ENCODE measurements at places on chromosomes 6 and 20.
A peak's percentile ranks its signal among the peaks of the same experiment; 100 is the strongest.

GRCh38 chr6:8578006-8578405 lies 142.7 kb upstream of the SLC35B3 start:
- DNase-seq = no peak

DNA sequence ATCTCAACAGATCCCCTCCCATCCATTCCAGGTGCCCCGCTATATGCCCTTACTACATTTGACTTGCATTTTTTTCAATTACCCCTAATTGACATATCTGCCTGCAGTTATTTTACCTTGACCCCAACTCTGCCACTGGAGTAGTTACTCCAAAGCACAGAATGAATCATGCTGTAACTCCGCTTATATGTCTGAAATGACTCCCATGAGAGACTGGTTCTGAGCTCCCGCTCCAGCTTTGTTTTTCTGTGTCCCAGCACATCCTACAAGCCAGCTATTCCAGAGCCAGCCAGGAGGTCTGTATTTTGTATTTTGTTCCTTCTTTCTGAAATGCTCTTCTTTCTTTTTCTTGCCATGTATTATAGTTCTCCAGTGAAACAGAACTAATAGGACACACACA lies 10.9 kb upstream of the NOX3 start:
- no peak for DNase-seq

GRCh38 chr6:111482188-111482958 lies 645 bp downstream of the REV3L start:
- peak; percentile 54 for DNase-seq

DNA sequence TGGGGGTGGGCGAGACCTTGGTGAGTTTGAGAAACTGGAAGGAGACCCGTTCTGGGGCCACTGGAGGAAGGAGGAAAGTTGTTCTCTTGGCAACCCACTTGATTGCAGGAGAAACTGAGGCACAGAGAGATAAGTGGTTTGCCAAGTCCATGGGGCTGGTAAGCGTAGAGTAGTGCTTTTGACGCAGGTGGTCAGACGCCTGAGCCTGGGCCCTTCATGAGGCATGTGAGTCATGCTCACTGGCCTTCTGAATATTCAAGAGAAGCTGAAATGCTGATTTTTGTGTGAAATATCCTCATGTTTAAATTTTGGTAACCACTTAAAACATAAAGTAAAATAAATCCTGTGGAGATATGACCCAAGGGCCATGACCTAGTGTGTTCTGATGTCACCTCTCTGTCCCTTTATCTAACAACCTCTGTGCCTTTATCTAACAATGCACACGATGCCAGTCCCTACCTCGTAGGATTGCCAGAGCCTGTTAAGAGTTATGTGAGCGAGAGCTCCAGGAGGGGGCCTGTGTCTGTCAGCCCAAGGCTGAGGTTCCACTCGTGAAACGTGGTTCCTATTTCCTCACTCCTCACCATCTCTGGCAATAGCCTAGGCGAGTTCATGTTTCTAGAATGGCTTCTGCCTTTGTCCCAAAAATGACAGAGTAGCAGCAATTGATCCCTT lies 32.8 kb upstream of the PMEPA1 start:
- no peak for DNase-seq

DNA sequence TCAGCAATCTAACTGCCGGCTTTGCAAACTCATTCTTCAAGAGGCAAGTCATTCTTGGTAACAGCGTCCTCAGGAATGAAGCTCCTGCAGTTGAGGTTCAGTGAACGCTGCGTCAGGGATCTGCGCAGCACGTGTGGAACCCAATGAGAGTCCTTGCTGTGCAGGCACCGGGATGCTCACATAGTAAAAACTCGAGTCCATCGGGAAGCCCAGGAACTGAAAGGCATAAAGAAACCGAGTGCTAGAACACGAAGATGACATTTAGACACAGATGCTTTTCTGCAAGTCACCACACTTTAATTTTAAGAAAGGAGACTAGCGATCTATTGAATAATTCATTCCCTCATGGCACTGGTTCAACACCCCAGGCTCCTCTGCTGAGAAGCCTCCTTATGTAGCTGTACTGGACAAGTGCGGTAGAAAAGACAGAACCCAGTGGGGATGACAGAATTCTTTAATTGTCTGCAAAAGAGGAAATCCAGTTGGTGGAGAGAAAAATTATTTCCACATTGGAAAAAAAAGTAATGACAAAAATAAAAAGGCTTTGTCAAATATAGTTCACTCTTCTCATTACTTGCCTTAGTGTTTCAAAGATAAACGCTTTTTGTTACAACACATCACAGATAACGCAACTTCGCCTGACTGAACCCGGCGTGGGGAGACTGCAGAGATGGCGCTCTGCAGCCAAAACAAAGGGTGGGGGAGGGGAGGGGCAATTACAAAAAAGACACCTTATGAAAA lies 1.9 kb upstream of the AFDN start:
- peak; percentile 17 for DNase-seq

GRCh38 chr6:136566007-136566487 lies 15.8 kb upstream of the MAP7 start:
- DNase-seq = no peak

DNA sequence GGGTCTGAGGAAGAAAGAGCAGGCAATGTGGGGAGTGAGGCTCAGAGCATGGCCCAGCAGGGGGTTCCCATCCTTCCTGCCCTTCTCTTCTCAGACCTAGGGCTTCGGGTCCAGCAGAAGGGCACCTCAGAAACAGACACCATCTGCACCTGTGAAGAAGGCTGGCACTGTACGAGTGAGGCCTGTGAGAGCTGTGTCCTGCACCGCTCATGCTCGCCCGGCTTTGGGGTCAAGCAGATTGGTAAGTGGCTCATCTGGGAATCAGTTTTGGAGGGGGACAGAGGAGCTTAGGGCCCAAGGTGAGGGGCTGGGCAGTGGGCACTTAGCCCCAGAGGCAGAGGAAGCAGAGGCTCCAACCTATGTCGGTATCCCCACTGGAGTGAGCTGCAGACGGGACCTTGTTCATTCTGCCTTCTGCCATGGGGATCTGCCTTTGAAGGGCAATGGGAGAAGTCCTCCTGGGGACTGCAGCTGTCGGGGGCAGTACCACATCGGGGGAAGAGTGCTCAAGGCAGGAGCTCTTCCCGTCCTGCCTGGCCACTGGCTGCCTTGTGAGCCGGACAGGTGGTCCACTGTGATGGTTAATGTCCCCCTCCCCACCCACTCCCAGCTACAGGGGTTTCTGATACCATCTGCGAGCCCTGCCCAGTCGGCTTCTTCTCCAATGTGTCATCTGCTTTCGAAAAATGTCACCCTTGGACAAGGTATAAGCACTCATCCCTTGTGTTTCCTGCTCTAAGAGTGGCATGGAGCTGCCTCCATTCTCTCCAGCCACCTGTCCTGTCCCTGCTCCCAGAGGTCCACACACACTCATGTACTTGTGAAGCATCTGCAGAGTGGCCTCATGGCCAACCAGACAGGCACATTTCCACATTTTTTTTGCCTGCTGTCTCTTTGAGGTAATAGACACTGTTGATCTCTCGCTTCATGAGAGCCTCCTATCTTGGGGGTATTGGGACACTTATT lies 4.7 kb downstream of the CD40 start:
- no peak for DNase-seq

- DNase-seq = no peak
These were observed 77.2 kb upstream of the MC3R start for GRCh38 chr20:56171087-56172012.

GRCh38 chr20:60512443-60512842 lies 554.2 kb downstream of the CDH26 start:
- DNase-seq = no peak

GRCh38 chr6:38796006-38796405 lies 80.9 kb downstream of the DNAH8 start:
- no peak for DNase-seq

- DNase-seq = no peak
These were observed 345.9 kb downstream of the ARHGAP18 start for GRCh38 chr6:129364037-129364436.

- no peak for DNase-seq
These were observed 534.4 kb upstream of the CHD6 start for GRCh38 chr20:42152575-42152974.

- DNase-seq = peak; percentile 69
These were observed 38.5 kb downstream of the DLGAP4 start for GRCh38 chr20:36344517-36345132.

GRCh38 chr6:7033202-7033601 lies 74.6 kb upstream of the RREB1 start:
- no peak for DNase-seq

GRCh38 chr6:163668061-163668426 lies 253.5 kb downstream of the QKI start:
- DNase-seq = no peak

DNA sequence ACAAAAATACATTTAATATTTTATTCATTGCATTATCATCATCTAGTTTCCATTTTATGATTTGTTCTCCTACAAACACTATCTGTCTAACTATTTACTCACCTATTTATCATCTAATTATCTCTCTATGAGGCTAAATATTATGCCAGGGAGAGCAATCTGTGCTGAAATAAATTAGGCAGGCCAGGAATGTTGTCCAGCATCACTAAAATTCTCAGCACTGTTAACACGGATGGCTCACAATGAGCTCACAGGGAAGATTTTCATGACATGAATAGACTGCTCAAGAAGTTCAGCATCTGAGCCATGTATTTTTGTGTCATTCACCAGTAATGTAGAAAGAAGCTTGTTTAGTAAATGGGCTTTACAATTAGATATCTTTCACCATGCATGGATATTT lies 1277.2 kb downstream of the GRIK2 start:
- DNase-seq = no peak

DNA sequence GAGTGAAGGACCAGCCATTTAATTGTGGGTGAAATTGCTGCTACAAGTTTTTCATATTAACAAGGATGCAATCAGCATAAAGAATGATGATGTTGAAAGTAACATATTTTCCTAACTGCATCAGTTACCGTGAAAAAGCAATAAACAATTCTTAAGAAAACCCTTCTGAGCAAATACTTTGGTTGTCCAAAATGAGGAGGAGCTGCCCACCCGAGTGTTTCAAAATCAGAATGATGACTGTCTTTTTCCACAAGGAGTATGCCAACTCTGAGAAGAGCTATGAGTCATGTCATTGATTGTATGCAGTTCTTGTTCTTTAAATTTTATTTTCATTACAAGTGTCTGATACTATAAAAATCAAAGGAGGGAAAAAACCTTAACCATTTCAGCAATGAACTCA lies 470.5 kb downstream of the COL12A1 start:
- DNase-seq = peak; percentile 79

DNA sequence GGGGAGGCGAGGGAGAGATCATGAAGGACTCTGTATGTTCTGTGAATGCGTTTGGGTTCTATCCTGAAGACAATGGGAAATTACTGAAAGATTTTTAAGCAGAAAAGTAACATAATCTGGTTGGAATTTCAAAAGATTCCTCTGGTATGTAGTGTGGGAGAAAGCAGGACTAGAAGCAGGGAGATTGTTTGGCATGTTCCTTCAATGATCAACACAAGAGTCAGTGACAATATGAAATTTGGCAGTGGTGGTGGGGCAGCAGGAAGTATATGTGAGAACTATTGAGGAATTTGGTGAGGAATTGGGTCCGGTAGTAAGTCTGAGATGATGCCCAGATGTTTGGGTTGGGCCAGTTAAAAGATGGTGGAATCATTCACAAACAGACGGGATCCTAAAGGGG lies 348.7 kb downstream of the CD83 start:
- DNase-seq = no peak

DNA sequence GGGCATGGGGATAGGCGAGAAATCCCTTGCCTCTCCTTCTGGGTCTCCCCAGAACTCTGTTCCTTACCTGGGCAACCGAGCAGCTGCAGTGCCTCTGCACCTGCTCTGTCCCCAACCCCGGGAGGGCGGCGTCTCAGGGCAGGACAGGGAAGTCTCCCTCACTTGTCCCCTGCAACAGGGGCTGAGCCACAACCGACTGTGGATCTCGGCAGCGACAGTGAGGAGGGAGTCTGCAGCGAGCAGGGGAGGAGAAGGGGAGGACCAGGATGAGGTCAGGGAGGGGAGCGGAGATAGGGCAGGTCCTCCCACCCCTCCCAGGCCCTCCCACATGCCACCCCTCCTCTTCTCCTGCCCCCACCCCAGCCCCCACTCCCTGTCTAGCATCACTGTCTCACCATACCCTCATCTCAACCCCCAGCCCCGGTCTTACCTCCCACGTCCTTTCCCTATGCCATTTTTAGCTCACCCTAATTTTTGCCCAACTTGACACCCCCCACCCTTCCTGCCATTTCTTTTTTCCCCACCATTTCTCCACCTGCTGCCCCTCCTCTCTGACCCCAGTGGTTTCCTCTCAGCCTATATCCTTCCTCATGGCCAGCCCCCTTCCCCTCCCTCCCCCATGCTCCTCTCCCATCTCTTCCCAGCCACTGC lies at the start of gene TNXB:
TNXB (minus strand) TSS at position 225 of the 651 bp plus-strand sequence. CDS start 11,140 bp downstream, outside the sequence.
- peak; percentile 70 for DNase-seq

DNA sequence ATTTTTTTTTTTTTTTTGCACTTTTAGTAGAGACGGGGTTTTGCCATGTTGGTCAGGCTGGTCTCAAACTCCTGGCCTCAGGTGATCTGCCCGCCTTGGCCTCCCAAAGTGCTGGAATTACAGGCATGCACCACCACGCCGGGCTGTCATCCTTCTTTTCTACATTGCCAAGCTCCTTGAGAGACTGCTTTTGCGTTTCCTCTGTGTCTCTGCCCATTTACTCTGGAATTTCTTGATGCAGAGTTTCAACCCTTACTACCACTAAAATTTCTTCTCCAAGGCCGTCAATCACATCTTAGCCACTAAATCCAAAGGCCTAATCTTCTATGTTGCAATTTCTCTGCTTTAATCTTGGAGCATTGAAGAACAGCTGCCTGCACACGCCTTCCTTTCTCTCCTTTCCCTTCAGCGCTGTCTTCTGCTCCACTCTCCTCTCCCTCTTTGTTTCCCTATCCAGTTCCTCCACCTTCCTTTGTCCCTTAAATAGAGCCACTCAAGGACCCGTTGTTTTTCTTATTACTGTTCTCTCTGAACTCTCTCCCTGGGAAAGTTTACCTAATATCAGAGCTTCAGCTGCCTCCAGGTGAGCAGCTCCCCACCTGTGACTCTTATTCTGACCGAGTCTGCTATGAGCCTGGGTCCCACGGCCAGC lies 98.8 kb downstream of the SLC35B3 start:
- DNase-seq = no peak

DNA sequence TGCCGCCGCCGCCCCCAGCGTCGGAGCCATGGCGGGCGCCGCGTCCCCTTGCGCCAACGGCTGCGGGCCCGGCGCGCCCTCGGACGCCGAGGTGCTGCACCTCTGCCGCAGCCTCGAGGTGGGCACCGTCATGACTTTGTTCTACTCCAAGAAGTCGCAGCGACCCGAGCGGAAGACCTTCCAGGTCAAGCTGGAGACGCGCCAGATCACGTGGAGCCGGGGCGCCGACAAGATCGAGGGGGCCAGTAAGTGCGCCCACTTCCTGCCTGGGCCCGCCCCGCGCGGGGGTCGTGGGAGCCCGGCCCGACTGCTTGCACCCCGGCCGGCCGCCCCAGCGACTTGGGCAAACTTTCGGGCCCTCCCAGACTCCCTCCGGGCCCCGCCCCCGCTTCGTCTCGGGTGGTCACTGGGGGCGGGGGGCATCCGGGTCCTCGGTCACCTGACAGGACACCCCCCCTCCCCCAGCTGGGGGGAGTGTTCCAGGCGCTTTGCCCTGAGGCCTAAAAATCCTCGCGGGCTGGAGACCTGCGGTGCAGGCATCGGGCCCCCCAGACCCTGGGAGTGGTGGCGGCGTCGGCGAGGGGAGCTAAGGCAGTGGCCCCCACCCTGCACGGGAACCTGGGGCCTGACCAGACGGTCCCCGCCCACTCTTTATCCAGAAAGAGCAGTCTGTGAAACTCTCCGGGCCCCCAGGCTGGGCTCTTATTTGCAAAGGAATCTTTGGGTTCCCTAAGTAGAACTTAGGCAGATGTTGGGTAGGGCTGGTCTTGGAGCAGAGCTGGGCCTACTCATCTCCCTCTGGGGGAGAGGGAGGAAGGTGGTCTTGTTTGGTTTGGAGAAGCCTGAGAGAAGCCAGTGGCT lies 501 bp downstream of the PLCG1 start:
- peak; percentile 88 for DNase-seq

- DNase-seq = no peak
These were observed 190.7 kb upstream of the UFL1 start for GRCh38 chr6:96330884-96331283.
